Suprapubic skin (tissue), 4 donors: ENCODE measurements at places on chromosomes 3 and 15.

- DNase-seq, result no peak
- H3K27ac ChIP-seq, result peak overlapping the region; percentile 77
- H3K36me3 ChIP-seq, result no peaks in the 10 kb centered on the region
- H3K27me3 ChIP-seq, result no peaks in the 10 kb centered on the region
These were observed 22.1 kb upstream of the TRA2B start for GRCh38 chr3:185959609-185960521.

GRCh38 chr3:42756681-42757213 is 16.3 kb downstream of the CCDC13 start:
- H3K27me3 ChIP-seq, result no peaks in the 10 kb centered on the region
- peaks cover 6% of the 10 kb centered on the region for H3K4me1 ChIP-seq
- H3K27ac ChIP-seq, result no peak overlapping the region

DNA sequence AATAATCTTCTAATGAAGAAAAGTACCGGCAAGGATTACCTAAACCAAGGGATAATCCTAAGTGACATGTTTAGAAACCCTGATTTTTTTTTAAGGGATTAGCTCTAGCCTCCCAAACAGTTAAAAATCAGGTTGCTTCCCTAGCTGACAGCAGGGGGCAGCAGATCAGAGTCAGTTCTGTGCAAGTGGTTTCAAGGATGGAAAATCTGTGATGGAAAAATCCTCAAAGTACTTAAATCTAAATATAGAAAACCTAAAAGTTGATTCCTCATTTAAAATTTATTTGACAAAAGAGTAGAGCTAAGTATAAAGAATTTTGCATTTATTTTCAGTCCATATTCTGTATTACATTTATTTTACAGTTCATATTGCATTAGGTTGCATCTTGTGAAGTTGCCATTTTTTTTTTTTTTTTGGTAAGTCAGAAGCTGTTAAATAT is 107.6 kb downstream of the PEX5L start:
- no peak for DNase-seq
- no peaks in the 10 kb centered on the region for H3K4me1 ChIP-seq
- no peak overlapping the region for H3K27ac ChIP-seq
- H3K36me3 ChIP-seq, result no peaks in the 10 kb centered on the region

- no peak overlapping the region for H3K4me3 ChIP-seq
- no peak for DNase-seq
- no peak overlapping the region for H3K27ac ChIP-seq
- H3K27me3 ChIP-seq, result no peaks in the 10 kb centered on the region
- peaks cover 20% of the 10 kb centered on the region for H3K4me1 ChIP-seq
- H3K36me3 ChIP-seq, result no peaks in the 10 kb centered on the region
These were observed 172.2 kb upstream of the ICE2 start for GRCh38 chr15:60651101-60651500.

DNA sequence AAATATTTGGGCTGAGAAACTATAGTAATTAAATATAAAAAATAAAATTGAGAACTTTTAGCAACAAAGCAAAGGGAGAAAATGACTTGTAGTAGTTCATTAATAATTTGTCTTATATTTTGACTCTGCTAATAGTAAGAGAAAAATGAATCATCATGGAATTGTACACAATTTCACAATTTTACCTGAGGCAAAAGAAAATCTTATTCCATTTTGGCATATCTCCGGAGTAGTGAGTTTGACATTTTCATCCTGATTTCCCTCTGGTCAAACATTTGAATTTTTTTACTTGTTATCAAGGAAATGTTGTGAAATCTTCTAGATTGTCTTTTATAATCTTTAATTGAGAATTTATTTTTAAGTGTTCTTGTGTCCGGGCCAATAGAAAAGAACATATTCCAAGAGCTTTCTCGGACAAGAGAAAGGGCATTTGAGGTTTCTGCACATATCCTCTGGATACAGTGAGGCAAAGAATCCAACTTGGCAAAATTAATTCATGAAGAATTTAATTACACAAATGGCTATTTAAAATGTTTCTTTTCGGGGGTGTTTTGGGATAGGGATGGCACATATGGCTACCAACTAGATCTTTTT is 89.3 kb upstream of the IGSF10 start:
- no peaks in the 10 kb centered on the region for H3K36me3 ChIP-seq
- H3K27me3 ChIP-seq, result no peaks in the 10 kb centered on the region
- H3K4me3 ChIP-seq, result no peak overlapping the region

GRCh38 chr3:50128001-50128400 is 27.1 kb upstream of the SEMA3F start:
- DNase-seq, result no peak
- H3K27ac ChIP-seq, result no peak overlapping the region
- no peaks in the 10 kb centered on the region for H3K27me3 ChIP-seq
- no peaks in the 10 kb centered on the region for H3K36me3 ChIP-seq

DNA sequence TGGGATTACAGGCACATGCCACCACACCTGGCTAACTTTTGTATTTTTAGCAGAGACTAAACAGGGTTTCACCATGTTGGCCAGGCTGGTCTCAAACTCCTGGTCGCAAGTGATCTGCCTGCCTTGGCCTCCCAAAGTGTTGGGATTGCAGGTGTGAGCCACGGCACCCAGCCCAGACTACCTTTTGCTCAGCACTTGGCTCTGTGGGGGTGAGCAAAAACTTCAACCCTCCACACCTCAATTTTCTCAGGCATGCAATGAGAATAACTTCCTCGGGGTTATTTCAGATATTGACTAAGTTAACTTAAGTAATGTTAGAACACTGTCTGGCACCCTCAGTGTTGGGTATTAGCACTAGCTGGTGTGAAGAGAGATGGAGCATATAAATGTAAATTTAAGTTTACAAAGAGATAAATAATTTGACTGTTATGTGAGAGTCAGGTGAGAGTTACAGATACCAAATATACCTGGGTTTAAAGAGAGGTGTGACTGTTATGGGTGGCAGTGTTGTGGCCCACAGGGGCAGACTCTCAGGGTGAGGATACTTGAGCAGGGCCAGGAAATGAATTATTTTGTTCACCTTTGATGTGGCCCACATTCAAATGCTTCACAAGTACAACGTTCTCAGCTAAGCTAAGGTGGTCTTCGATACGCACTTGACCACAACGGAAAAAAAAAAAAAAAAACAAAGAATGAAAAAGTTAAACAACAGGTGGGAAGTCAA is 29.0 kb downstream of the CPOX start:
- no peak overlapping the region for H3K27ac ChIP-seq
- DNase-seq, result no peak
- H3K27me3 ChIP-seq, result no peaks in the 10 kb centered on the region

DNA sequence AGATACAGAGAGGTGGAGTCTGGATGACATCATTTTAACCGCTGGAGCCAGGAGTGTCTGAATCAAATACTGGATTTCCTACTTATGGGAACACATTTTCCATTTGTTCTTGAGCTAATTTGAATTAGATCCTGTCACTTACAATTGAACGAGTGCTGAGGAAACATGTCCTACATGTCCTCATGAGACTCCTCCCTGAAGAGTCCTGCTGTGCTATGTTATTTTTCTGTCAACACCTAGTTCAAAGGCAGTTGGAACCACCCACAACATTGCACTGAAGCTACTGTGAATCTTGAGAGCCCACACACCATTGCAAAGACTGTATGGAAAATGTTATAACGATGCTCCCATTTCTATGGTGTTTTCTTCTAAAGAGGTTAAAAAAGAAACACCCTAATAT is 123.5 kb upstream of the CRBN start:
- no peak for DNase-seq
- no peaks in the 10 kb centered on the region for H3K36me3 ChIP-seq
- H3K27me3 ChIP-seq, result no peaks in the 10 kb centered on the region
- H3K4me1 ChIP-seq, result no peaks in the 10 kb centered on the region
